ENCODE measurements at places on chromosomes 12 and 14.

GRCh38 chr12:24424889-24425600, 475.6 kb upstream of the SOX5 start:
- DNase-seq: no peak

DNA sequence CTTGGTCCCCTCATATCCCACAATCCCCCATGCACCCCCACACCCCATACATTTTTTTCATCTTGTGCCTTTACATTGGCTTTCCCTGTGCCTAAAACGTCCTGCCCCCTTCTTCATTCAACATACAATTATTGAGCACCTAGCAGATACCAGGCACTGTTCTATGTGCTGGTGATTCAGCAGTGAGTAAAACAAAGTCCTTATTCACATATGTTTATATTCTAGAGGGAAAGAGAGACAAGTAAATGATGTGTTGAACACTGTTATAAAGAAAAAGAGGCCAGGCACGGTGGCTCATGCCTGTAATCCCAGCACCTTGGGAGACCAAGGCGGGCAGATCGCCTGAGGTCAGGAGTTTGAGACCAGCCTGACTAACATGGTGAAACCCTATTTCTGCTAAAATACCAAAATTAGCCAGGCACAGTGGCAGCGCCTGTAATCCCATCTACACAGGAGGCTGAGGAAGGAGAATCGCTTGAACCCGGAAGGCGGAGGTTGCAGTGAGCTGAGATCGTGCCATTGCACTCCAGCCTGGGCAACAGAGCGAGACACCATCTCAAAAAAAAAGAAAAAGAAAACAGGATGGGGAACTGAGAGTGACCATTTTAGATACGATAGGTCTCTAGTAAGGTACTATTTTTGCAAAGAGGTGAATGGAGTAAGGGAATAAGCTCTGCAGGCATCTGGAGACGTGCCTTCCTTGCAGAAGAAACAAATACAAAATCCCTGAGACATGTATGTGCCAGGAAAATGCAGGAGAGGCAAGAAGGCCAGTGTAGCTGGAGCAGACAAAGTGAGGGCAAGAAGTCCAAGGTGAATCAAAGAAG, 12.2 kb downstream of the SLC7A7 start:
- no peak for DNase-seq

DNA sequence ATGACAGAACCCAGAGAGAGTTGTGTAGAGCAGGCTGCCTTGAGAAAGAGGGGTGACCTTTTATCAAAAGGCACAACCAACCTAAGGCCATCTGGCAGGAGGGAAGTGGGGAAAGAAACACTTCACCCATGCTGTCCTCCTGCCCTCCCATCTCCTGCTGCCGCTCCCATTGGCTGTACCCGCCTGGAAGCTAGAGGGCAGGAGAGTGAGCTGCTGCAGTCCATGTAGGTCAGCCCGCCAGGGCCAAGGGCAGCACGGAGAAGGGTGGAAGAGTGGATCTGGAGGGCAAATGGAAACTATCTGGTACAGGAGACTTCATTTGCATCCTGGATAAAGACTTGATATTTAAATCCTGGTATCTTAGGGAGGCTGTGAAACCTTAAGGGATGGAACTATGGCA, 11.5 kb upstream of the CABP1 start:
- no peak for DNase-seq

- DNase-seq: no peak
Observed at GRCh38 chr12:80707830-80708258, 410 bp downstream of the MYF6 start.

DNA sequence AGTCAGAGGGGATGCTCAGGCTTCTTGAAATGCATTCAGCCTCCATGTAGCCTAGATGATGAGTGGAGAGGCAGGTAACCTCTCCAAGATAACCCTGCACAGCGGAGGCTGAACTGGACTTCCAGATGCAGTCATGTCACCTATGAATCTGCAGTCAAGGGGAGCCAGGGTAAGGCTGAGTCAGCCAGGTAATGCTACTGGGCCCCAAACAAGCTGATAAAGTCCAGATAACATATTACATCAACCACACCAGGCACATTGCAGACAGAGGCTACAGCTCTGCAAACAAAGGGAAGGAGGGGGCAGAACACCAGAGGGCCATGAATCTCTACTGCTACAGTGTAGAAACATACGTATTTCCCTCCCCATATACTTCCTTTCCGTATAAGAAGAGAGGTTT, 14.0 kb downstream of the RNASE9 start:
- DNase-seq: no peak

GRCh38 chr14:89164168-89165073, 252.6 kb downstream of the FOXN3 start:
- DNase-seq: no peak

- no peak for DNase-seq
Observed at GRCh38 chr14:68421116-68421515, 371.8 kb downstream of the ZFP36L1 start.

DNA sequence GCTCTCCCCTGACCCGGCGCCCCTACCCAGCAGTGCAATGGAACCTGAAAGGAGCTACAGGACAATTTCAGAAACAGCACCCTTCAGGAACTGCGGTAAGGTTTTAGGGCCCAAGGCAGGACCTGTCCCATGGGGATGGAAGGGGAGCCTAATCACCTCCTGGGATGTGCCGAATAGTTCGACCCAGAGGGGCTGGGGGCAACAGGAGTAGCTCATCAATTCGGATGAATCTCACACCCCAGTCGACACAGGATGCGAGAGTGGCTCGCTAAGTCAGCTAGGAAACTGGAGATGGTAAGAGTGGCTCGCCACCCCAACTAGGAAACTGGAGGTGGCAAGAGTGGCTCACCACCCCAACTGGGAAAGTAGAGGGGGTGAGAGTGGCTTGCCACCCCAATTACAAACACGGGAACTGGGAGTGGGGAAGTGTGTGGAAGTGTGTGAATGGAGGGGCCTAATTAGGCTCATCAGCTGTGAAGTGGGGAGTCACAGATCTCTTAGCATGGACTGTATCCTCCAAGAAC, 57.1 kb downstream of the DHRS2 start:
- DNase-seq: no peak

DNA sequence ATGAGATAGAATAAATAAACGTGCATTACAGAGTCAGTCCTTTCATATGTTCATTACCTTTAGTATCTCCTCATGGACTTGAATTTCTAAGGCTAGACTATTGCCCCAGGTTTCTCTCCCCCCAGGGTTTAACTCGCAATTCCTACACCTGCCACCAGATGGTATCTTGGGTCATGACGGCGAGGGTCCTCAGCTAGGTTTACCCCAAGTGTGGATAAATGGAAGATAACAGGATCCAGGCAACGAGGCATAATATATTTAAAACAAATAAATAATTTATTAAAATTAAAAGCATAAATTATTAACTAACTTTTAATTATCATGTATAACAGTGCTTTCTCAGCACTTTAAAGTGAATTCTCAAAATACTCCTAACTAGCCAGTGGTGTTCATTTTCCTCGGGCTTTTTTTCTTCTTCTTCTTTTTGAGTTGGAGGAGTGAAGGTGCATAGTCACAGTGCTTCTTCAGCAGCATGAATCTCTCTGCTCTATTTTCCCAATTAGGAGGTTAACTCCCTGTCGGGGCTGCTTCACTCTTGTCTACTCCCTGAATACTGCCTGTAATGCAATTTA, 243.5 kb upstream of the CAND1 start:
- peak; percentile 29 for DNase-seq

GRCh38 chr12:24139035-24139434, 189.6 kb upstream of the SOX5 start:
- DNase-seq: no peak

- DNase-seq: no peak
Observed at GRCh38 chr12:85796001-85796400, 40.2 kb downstream of the RASSF9 start.

- no peak for DNase-seq
Observed at GRCh38 chr12:30515351-30515750, 180.3 kb downstream of the IPO8 start.

DNA sequence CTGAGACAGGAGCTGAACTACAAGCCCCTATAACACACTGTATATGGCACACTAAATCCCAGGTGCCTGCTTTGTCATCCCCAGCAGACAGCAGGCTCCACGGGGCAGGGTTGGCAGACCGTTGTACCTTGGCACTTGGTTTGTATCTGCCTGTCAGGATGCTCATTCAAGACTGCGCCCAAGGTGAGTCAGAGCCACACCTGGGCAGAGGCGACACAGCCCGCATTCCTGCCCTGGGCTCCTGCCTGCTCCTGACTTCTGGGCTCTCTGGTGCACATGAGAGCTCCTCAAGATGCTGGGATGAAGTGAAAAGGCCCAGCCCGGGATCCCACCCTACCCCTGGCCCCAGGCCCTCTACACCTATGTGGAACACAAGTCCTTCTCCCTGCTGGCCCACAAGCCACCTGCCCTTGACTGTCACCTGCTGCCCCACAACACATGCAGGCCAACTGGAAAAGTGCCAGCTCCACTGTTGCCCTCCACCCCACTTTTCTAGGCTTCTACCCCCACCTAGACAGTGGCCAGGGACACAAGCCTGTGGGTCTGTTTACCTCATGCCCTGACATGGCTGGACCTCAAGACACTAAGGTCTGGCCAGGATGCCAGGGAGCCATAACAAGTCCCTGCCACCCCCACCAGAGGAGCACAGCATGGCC, 30.8 kb upstream of the PNMA1 start:
- DNase-seq: no peak

DNA sequence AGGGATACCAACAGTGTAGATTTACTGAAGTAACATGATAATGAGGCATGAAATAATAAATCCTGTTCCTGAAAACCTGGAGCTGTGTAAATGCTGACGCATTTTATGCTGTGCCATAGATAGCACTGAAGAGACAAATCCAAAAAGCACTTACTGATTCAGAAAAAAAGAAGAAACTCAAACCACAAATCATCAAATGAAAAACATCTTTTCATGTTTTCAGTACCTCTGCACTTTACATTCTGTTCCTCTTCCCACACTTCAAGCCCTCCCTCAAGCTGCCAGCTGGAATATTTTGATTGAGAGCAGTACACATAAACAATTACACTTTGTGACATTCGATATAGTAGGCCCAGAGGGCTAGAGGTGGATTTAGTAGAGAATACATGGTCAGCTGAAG, 362.3 kb downstream of the NAV3 start:
- no peak for DNase-seq

GRCh38 chr12:6039894-6040601, 84.4 kb downstream of the VWF start:
- peak; percentile 60 for DNase-seq

- DNase-seq: no peak
Observed at GRCh38 chr14:59377491-59377890, 87.7 kb downstream of the GPR135 start.

GRCh38 chr12:21828136-21828775, 53.8 kb upstream of the KCNJ8 start:
- DNase-seq: no peak

- no peak for DNase-seq
Observed at GRCh38 chr14:33045760-33046159, 107.1 kb downstream of the NPAS3 start.

- DNase-seq: no peak
Observed at GRCh38 chr14:30085943-30086342, 158.3 kb upstream of the PRKD1 start.

- DNase-seq: no peak
Observed at GRCh38 chr12:109560867-109561710, 12.2 kb downstream of the MMAB start.

- DNase-seq: no peak
Observed at GRCh38 chr14:23045419-23046357, 3.7 kb downstream of the PSMB11 start.

- peak; percentile 4 for DNase-seq
Observed at GRCh38 chr14:53338192-53338591, 185.1 kb upstream of the DDHD1 start.
